Spleen (tissue), 13 donors: ENCODE measurements at places on chromosomes 1 and 21. TPM values are rescaled to one million over a fixed set of nuclear protein-coding genes. Genes with fewer than 3 reads are reported as not detected.

DNA sequence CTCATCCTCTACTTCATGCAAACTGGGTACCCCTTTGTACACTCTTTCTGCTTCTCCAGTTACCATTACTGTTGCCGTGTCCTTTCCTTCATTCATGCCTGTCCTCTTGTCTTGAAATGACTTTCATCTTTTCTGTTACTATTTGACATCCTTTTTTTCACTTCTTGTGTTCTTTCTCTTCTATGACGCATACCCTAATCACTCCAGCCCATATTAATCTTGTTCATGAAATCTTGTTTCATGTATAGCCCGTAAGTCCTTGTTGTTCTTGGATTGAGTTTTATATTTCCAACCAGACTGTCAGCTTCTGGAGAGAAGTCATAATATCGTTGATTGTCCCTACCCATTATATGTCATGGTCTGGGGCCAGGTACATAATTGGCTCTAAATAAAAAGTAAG, 126.1 kb downstream of the NOS1AP start:
- no peak for DNase-seq

DNA sequence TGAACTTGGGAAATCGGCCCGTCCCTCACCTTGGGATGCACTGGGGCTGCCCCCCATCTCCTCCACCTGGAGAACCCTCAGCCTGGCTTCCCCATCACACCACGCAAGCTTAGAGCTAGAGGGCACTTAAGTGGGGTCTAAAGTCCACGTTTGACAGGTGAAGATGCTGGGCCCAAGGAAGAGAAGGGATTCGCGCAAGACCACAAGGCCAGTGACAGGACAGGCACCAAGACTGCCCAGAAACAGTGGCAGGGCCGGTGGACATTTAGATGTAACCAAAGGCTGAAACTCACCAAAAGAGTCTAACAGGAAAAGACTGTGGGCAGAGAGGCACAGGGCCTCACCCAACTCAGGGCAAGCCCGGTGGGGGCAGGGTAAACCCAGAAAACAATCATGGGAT, 130.8 kb upstream of the EDN2 start:
- no peak for DNase-seq

The NLRP3 gene
- 9.1 TPM for total RNA-seq

The BSND gene
- total RNA-seq, result not detected

DNA sequence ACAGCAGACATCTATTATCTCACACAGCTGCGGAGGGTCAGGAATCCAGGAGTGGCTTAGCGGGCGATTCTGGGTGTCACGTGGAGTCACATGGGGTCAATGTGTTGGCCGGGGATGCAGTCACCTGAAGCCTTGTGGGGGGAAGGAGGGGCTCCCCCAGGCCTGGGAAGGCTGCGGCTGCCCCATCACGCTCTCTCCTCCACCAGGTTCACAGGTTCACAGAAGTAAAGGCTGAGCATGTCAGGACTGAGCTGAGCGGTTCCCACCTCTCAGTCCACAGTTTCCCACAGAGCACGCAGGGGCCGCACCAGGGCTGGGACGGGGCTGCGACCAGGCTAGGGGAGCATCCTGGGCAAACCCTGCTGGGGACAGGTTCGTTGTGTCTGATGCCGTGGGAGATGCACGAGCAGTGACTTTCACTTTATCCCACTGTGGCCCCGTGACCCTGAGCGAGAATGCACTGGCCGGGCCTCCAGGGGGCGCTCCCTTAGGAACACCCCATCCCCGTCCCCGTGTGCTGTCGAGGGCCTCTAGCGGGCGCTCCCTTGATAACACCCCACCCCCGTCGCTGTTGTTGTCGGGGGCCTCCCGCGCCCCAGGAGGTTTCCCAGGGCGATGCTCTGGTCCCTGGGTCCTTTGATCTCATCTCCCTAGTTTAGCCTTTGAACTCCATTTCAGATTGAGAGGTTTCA, 73.2 kb upstream of the TRAPPC10 start:
- peak; percentile 92 for DNase-seq

The SMYD2 gene
- 35.6 TPM for total RNA-seq

DNA sequence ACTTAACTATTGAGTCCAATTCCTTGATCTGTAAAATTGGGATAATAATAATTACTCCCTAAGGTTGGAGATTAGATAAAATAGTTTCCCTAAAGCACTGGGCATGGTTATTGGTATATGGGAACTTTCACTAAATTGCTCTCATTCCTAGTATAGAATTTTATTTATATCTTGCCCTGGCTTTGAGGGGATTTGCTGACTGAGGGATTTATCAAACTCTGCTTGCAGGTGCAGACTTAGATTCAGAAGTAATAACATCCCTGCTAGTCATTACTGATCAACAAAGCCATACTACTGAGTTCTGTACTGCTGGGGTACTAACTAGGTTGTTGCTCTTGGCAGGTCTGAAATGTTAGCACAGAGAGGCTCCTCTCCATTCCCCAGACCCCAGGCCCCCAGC, 41.9 kb downstream of the CASQ2 start:
- DNase-seq, result no peak

The FCRL4 gene
- total RNA-seq, result 0.46 TPM

The SMPDL3B gene
- 0.46 TPM for total RNA-seq

The KRTAP20-3 gene
- total RNA-seq, result not detected

DNA sequence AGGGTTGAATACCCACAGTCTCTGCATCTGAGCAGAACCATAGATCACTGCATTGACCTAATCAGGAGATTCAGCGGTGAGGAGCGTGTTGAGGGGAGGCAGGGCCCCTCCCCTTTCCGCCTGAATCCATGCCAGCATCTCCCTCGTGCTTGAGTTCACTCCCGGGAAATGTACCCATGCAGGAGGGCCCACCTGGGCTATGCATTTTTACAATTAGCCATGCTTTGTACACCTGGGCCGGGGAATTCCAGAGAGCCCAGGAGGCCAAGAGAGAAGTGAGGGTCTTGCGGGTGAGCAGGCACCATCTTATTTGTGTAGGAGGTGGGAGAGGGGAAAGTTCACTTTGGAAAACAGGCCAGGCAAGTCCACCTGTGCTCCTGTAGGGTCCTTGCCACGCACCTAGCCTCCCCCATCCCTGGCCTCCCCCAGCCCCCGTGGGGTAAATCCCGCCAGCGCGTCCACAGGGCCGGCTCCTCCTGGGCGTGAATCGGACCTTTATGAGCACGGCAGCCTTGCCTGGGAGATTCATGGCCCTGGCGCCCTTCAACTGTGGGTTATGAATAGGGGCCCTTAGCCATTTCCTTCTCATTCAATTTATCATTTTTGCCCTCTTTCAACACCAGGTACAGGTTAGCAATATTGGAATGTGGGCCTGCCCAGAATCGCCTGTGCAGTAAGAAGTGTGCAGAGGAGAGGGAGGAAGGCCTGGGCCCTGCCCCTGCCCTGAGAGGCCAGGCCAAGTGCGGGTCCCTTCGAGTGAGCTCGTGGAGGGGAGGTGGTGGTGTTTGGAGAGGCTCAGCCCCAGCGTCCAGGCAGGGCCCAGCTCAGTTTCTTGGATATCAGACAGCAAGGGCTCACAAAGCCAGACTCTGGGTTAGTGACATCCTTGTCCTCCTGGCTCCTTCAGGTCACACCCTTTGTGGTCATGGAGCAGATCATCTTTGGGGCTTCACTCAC, 84.4 kb upstream of the ACTRT2 start:
- peak; percentile 38 for DNase-seq

The TMEM240 gene
- not detected for total RNA-seq

The NEGR1 gene
- 1.1 TPM for total RNA-seq

The SAMD13 gene
- total RNA-seq, result 1.3 TPM

The IRF2BP2 gene
- total RNA-seq, result 59.9 TPM

GRCh38 chr1:161502181-161502580, 3.1 kb upstream of the FCGR2A start:
- no peak for DNase-seq

GRCh38 chr1:109622895-109623294, 3.3 kb downstream of the AMPD2 start:
- no peak for DNase-seq

GRCh38 chr1:34163792-34164731, 968 bp downstream of the CSMD2 start:
- DNase-seq, result no peak

The FHL3 gene
- 14.6 TPM for total RNA-seq

GRCh38 chr1:161420763-161421455, 53.2 kb upstream of the CFAP126 start:
- DNase-seq, result no peak

DNA sequence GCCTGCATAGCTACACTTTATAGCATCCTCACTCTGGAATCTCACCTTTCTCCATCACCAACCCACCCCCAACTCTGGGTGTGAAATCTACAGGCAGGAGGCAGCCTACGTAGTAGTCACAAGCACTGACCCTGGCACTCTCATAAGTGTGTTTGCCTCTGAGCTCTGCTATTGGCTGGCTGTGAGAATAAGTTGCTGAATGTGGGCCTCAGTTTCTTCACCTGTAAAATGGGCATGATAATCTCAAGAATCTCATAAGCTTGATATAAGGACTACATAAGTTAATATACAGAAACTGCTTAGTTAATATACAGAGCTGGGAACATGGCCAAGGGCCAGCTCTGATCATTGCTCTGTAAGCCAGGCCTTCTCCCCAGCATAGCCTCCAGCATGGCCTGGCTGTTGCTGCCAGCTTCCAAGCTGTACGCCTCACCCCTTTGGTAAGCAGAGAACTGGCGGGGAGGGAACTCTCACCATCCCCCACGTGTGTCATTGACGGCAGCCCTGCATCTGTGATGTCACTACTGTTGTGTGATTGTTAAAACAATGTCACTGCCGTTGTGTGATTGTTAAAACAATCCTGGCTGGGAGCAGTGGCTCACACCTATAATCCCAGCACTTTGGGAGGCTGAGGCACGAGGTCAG, 53.3 kb downstream of the SYF2 start:
- DNase-seq, result no peak

GRCh38 chr1:153510984-153511410, 24.8 kb downstream of the S100A6 start:
- DNase-seq, result peak; percentile 94

- DNase-seq, result no peak
Observed at GRCh38 chr1:24248859-24249258, 61.8 kb upstream of the IFNLR1 start.

- DNase-seq, result no peak
Observed at GRCh38 chr1:226233806-226234205, 10.3 kb downstream of the MIXL1 start.

DNA sequence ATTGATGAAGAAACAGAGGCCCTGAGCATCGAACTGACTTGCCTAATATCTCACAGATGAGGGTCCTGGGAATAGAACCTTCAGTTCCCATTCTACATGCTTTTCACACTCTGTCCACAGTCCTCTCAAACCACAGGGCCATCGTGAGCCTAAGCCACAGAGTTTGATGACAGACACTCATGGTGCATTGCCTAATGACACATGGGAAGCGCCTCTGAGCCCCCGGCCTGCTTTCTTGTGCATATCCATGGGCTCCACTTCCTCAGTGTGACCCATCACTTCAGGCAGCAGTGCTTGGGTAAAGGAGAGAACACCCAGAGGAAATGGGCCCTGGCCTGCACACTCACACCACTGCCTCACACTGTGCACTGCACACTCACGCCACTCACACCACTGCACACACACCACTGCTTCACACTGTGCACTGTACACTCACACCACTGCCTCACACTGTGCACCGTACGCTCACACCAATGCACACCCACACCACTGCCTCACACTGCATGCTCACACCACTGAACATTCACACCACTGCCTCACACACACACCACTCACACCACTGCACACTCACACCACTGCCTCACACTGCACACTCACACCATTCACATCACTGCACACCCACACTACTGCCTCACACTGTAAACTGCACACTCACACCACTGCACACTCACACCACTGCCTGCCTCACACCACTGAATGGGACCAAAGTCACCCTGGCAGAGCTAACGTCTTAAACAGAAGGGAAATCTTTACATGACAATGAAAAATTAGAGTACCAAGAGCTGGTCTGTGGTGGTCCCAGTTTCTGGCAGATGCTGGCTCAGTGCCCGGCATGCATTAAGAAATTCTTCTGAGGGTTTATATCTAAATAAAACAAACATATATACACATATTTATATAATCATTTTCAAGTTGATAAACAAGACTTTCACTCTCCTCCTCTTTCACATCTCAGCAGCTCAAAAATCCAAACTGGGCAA, 53.0 kb downstream of the KANK4 start:
- no peak for DNase-seq

DNA sequence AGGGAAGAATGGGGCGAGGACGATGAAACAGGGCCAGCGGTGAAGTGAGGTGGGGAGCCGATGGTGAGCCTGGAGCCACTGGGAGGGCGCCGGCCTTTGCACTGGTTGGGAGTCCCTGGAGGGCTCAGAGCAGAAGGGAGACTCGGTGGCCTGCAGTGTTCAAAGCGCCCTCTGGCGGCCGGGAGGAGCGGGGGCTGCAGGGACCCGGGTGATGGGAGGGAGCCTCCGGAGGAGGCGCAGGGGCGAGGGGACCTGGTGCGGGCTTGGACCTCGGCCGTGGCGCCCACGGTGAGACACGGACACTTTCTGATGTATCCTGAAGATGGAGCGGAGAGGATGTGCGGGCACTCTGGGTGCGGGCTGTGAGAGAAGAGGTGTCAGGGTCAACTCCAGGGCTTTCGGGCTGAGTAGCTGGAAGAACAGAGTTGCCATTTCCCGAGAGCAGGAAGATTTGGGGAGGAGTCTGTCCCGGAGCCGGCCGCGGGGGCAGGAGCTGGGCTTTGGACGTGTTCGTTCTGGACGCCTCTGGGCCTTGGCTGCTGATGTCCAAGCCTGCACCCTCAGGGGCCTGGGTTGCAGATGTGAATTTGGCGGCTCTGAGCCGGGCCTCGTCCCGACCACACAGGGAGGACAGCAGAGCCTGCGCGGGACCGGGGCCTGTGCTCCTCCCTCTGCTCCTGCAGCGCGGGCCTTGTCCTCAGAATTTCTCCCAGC, 29.7 kb downstream of the HEYL start:
- DNase-seq, result peak; percentile 91

The CELA2A gene
- not detected for total RNA-seq

The NR1I3 gene
- total RNA-seq, result not detected

DNA sequence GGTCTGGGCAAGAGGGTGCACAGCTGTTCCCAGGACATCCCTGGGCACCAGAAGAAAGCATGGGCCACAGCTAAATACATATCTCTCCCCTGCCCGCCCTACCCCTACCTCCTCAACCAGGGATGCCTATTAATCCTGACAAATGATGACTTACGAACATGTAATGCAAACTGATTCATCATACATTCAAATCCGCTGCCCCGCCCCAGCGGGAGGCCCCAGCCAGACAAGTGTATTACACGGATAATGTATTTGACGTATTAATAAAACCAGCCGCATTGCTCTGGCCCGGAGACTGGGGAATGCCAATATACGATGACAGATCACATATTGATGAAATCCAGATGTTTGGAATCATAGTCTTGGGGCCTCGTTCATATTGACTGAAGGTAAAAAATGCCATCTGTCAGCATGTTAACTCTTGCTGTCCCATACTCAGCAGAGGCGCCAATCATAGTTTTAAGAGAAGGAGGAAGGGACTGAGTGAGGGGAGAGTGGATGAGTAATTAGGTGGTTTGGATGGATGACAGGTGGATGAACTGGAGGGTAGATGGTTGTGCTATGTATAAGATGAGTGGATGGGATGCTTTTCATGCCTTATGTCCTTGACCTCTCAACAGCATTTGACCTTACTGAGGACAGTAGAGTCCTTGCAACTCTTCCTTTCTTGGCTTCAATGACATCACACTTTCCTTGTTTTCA, 68.2 kb downstream of the TMEM53 start:
- DNase-seq, result peak; percentile 47
